ENCODE measurements at places on chromosomes 7 and 10.

GRCh38 chr7:68783684-68784083 is 814.6 kb upstream of the AUTS2 start:
- H3K27me3 ChIP-seq, result no peaks in the 10 kb centered on the region
- H3K27ac ChIP-seq, result no peak overlapping the region
- peak; percentile 18 for DNase-seq
- no peak overlapping the region for H3K4me3 ChIP-seq
- H3K36me3 ChIP-seq, result no peaks in the 10 kb centered on the region
- H3K4me1 ChIP-seq, result no peaks in the 10 kb centered on the region

DNA sequence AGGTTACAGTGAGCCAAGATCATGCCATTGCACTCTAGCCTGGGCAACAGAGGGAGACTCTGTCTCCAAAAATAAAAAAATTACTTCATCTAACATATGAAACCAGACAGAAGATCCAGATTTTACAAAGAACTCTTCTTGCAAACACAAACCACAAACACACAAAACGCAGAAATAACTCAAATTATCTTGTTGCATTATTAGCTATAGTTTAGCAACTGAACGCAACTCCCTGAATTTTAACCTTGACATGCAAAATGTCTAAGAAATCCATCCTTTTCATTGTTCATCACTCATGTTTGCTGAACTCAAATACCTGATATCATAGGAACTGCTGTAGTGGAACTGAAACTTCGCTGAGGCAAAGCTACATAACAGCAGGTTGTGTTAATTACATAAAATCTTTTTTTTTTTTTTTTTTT is 64.1 kb downstream of the MICU1 start:
- no peaks in the 10 kb centered on the region for H3K4me1 ChIP-seq
- no peak overlapping the region for H3K4me3 ChIP-seq
- no peak overlapping the region for H3K27ac ChIP-seq
- no peak for DNase-seq

DNA sequence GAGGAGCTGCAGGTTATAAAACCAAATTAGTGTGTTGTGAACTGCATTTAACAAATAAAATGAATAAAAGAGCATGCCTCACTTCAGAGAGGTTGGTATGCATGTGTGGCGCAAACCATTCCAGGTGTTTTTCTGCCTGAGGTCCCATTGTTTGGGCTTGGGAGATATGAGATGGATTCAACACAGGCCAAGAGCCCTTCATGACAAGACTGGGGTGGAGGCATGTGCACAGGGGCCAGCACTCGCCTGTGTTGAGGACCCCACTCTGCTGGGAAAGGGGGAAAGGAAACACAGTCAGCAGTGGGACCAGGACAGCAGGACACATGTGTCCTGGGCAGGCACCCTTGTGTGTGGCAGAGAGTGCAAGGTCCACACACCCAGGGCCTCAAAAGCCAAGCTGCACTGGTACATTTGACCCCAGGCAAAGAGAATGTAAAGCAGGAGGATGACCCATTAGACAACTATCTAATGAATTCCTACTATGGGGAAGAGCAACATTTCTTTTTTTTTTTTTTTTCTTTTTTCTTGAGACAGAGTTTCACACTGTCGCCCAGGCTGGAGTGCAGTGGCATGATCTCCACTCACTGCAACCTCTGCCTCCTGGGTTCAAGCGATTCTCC is 9.2 kb upstream of the SLC18A3 start:
- H3K36me3 ChIP-seq, result no peaks in the 10 kb centered on the region
- DNase-seq, result no peak
- H3K27ac ChIP-seq, result no peak overlapping the region
- no peaks in the 10 kb centered on the region for H3K4me1 ChIP-seq
- peaks cover 23% of the 10 kb centered on the region for H3K27me3 ChIP-seq

GRCh38 chr10:129883626-129884397 is 80.3 kb downstream of the EBF3 start:
- no peaks in the 10 kb centered on the region for H3K4me1 ChIP-seq
- no peaks in the 10 kb centered on the region for H3K36me3 ChIP-seq
- no peak overlapping the region for H3K4me3 ChIP-seq
- H3K27me3 ChIP-seq, result no peaks in the 10 kb centered on the region
- no peak overlapping the region for H3K27ac ChIP-seq

GRCh38 chr10:30282221-30282620 is 66.9 kb downstream of the MTPAP start:
- no peak overlapping the region for H3K4me3 ChIP-seq
- H3K27ac ChIP-seq, result no peak overlapping the region
- no peaks in the 10 kb centered on the region for H3K4me1 ChIP-seq
- no peaks in the 10 kb centered on the region for H3K27me3 ChIP-seq
- no peaks in the 10 kb centered on the region for H3K36me3 ChIP-seq

DNA sequence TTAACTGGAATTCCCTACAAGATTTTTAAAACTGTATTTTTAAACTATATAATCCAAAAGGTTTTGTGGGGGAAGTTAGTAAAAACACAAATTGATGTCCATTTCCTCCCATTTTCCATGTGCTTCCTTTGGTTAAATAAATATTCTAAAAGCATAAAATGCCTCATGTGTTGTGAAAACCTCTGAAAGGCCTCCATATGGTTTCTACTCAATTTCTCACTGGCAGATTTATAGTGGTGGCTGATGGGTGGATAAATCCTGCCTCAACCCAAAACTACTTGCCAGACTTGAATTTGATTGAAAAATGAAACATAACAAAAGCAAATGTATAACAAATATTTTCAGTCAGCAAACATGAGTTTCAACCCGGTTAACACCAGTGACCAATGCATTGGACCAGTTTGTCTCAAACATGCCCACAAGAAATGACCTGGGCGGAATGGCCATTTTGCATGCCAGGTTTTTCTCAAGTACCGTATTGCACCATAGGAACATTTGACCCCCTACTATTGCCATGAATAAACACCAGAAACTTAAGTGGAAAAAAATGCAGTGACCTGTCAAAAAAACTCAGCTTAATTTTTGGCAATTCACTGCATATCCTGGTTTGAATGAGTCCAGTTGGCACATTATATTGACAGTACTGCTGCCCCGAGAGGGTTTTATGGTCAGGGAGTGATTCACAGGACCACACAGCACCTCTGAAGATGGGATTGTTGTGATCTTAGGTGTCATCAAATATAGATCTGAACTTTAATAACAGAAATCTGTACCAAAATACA is 454.6 kb upstream of the ANKRD30A start:
- H3K4me3 ChIP-seq, result no peak overlapping the region

DNA sequence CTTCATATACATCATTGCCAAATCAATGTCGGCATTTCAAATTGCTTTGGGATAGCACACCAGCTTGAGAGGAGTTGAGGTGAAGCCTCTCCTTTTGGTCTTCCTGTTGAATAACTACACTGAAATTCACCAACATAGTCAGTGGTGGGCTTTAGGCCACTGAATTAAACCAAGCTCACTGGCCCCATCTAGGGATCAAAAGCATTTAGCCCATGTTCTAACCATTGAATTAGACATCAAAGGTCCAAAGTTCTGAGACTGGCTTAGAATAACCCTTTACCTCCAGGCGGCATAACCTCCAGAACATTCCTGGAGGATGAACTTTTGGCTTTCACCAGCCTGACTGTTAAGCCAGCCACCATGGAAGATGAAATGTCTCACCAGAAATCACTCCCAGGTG is 54.6 kb downstream of the BPGM start:
- H3K36me3 ChIP-seq, result no peaks in the 10 kb centered on the region
- peaks cover 17% of the 10 kb centered on the region for H3K4me1 ChIP-seq
- no peak overlapping the region for H3K27ac ChIP-seq
- H3K27me3 ChIP-seq, result no peaks in the 10 kb centered on the region
- no peak for DNase-seq
- no peak overlapping the region for H3K4me3 ChIP-seq

GRCh38 chr7:98506471-98506870 is 105.6 kb upstream of the BAIAP2L1 start:
- H3K27me3 ChIP-seq, result no peaks in the 10 kb centered on the region
- no peak overlapping the region for H3K27ac ChIP-seq
- no peaks in the 10 kb centered on the region for H3K4me1 ChIP-seq
- no peak overlapping the region for H3K4me3 ChIP-seq
- no peaks in the 10 kb centered on the region for H3K36me3 ChIP-seq

GRCh38 chr10:17452060-17452841 is 2.1 kb downstream of the ST8SIA6 start:
- no peak overlapping the region for H3K4me3 ChIP-seq
- H3K27ac ChIP-seq, result no peak overlapping the region
- H3K4me1 ChIP-seq, result no peaks in the 10 kb centered on the region
- no peaks in the 10 kb centered on the region for H3K27me3 ChIP-seq
- no peaks in the 10 kb centered on the region for H3K36me3 ChIP-seq

- H3K27me3 ChIP-seq, result peaks cover 3% of the 10 kb centered on the region
- no peaks in the 10 kb centered on the region for H3K4me1 ChIP-seq
- no peak overlapping the region for H3K4me3 ChIP-seq
- H3K36me3 ChIP-seq, result no peaks in the 10 kb centered on the region
- no peak for DNase-seq
Observed at GRCh38 chr10:46273506-46274477, 13.0 kb upstream of the ANTXRL start.

All from astrocyte (in vitro differentiated cells and primary cell).